CD4-positive, alpha-beta T cell treated with Interleukin-10 for 1 hour (primary cell): ENCODE measurements at places on chromosomes 1 and 21.

DNA sequence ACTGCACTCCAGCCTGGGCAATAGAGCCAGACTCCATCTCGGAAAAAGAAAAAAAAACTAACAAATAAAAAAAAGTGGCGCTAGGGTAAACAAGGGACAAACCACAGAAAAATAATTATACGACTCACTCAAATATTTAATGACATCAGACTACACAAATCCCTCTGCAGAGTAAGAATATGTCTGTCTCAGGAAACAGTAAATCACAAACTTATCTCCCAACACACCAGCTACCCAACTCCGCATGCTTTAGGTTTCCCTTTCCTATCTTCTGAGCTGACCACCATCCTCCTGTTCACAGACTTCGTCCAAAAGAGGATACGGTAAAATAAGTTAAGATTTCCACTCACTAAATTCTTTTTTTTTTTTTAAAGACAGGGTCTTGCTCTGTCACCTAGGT is 16.2 kb downstream of the WDR47 start:
- DNase-seq = no peak

DNA sequence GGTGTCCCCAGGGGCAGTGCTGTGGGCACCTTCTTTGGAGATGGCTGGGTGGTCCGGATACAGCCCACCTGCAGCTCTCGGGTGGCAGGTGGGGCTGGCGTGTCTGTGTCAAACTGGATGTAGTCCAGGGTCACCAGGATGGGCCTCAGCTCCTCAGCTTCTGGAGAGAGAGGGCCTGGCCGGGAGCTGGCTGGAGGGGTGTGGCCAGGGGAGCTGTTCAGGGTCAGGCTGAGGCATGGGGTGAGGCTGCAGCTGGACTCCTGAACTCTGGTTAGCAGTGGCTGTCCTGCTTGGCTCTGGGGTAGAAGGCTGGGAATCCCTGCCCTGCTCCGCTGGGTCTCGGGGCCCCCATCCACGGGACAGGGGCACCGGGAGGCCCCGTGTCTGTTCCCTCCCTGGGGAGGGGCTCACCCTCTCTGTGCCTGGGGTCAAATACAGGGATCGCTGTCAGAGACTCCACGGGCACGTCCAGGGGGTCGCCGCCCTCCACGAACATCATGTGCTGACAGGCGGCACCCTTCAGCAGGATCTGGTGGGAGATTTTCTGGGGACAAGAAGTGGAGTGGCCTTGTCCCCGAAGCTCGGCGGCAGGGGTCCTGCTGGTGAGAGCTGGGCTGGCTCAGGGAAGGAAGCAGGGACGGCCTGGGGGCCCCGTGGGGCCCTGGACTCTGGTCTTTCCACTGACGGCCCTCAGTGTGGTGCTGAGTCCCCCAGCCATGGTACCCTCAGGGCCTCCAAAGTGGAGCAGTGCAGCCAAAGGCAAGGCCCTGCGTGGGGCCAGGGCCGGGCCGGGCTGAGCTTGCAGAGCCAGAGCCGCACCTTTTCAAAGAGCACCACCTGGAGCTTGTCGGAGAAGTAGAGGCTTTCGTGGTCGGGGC is 4.1 kb upstream of the TMEM52 start:
- no peak for DNase-seq

DNA sequence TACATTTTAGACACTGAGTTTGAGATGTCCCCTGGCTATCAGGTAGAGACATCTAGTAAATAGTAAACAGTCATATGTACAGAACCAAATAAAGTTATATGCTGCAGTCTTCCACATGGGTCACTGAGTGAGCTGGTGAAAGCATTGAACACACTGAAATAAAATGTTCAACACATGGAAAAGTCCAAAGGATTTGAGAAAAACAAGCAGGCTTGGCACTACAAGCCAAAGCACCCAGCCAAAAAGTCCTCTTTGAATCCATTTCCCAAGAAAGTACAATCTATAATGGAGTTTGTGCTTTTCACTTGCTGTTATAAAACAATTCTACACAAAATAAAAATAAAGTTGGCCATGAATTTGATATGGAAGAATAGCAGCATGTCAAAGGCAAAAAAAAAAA is 135.4 kb downstream of the NR5A2 start:
- DNase-seq = no peak

DNA sequence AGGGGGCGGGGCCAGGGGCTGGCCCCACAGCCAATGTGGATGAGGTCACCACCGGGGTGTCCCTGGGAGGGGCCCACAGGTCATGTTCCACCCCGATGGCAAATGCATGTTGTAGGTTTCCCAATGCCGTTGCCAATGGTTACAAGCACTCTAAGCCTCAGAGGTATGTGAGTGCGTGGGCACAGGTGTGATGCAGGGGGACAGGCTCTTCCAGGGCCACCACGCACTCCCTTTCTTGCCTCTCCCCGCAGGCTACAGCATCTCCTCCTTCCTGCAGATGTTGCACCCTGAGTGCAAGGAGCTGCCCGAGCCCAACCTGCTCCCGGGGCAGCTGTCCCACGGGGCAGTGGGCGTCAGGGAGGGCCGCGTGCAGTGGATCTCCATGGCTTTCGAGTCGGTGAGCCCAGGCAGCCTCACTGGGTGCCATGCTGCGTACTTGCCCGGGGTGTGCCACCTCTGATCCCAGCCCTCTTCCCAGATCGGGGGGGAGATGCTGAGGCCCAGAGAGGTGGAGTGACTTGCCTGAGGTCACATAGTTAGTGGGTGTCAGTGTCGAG is 52.4 kb downstream of the DISP3 start:
- no peak for DNase-seq
